ENCODE measurements at places on chromosomes 13 and 19. TPM values are rescaled to one million over a fixed set of nuclear protein-coding genes. Genes with fewer than 3 reads are reported as not detected.

Gene FAM216B
- total RNA-seq = not detected

Gene ZNF71
- 10.3 TPM for total RNA-seq

Gene SLC35E1
- 69.1 TPM for total RNA-seq

Gene VSIG10L
- 2.3 TPM for total RNA-seq

Gene C2CD4C
- 3.1 TPM for total RNA-seq

Gene LSR
- 202 TPM for total RNA-seq

Gene GET3
- 82.1 TPM for total RNA-seq

Gene NBEA
- 13.6 TPM for total RNA-seq

Gene TMC4
- 40.2 TPM for total RNA-seq

GRCh38 chr13:100610391-100611347, 22.1 kb upstream of the GGACT start:
- no peak overlapping the region for H3K27ac ChIP-seq
- H3K27me3 ChIP-seq = no peaks in the 10 kb centered on the region
- no peak overlapping the region for H3K4me3 ChIP-seq
- DNase-seq = no peak
- H3K4me1 ChIP-seq = no peaks in the 10 kb centered on the region

DNA sequence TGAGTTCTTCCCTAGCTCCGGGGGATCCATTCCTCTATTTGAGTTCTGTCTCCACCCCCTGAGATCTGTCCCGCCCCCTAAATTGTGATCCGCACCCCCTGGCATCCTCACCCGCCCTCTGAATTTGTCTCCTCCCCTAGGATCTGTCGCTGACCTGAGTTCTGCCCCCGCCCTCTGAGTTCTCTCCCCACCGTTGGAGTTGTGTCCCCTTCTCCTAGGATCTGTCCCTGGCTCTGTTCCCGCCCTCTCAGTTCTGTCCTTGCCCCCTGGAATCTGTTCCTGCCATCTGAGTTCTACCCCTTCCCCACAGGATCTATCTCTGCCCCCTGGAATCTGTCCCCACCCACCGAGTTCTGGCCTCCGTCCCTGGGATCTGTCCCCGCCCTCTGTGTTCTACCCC, 1.0 kb upstream of the SLC17A7 start:
- peaks cover 15% of the 10 kb centered on the region for H3K27me3 ChIP-seq
- no peaks in the 10 kb centered on the region for H3K4me1 ChIP-seq
- H3K36me3 ChIP-seq = no peaks in the 10 kb centered on the region
- H3K27ac ChIP-seq = no peak overlapping the region

GRCh38 chr13:20416223-20416745, 109.4 kb downstream of the CRYL1 start:
- H3K36me3 ChIP-seq = no peaks in the 10 kb centered on the region
- no peak overlapping the region for H3K4me3 ChIP-seq
- no peak overlapping the region for H3K27ac ChIP-seq
- H3K27me3 ChIP-seq = no peaks in the 10 kb centered on the region
- H3K4me1 ChIP-seq = no peaks in the 10 kb centered on the region

- H3K27ac ChIP-seq = peak overlapping the region; percentile 83
- no peaks in the 10 kb centered on the region for H3K36me3 ChIP-seq
- no peaks in the 10 kb centered on the region for H3K4me1 ChIP-seq
- peak overlapping the region; percentile 86 for H3K4me3 ChIP-seq
Observed at GRCh38 chr19:12484011-12484370, 625 bp downstream of the ZNF709 start.

DNA sequence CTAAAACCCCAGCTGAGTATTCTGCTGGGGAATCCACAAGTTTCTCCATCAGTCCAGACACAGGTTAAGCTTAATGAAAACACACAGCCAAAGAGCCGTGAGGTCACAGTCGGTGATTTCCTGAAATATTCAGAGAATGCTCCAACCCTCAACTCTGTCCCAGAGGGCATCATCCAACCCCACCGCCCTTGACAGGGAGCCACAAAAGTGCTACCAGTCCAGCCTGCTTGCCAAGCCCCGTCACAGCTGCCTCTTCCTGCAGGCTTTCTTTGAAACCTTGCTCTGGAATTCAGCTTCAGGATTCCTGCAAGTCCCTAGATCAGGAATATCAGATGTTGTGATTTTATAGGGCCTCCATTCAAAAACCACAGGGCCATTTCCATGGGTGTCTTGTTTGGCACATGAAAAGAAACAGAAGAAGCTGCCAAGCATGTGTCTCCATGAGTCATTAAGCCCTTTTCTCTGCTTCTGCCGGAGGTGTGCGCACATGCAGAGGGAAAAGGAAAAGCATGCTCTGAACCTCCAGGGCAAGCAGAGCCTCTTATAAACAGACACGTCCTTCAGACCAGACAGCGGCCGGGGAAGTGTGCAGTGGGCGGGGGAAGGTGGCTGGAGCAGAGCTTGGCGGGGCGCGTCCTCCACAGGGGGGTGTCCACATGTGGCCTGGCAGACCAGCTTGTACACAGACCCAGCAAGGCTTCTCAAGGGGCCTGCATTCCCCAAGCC, 164.7 kb downstream of the KATNAL1 start:
- H3K27ac ChIP-seq = peak overlapping the region; percentile 51
- H3K36me3 ChIP-seq = no peaks in the 10 kb centered on the region
- no peaks in the 10 kb centered on the region for H3K4me1 ChIP-seq

- H3K36me3 ChIP-seq = no peaks in the 10 kb centered on the region
- no peak for DNase-seq
- no peaks in the 10 kb centered on the region for H3K4me1 ChIP-seq
- H3K27ac ChIP-seq = no peak overlapping the region
- no peaks in the 10 kb centered on the region for H3K27me3 ChIP-seq
- H3K4me3 ChIP-seq = no peak overlapping the region
Observed at GRCh38 chr13:101967781-101968180, 434.1 kb downstream of the FGF14 start.

- H3K27me3 ChIP-seq = no peaks in the 10 kb centered on the region
- no peak overlapping the region for H3K4me3 ChIP-seq
- H3K36me3 ChIP-seq = no peaks in the 10 kb centered on the region
Observed at GRCh38 chr13:105363261-105364190, 1171.9 kb downstream of the EFNB2 start.

GRCh38 chr19:7994114-7994513, 11.3 kb downstream of the ELAVL1 start:
- peaks cover 6% of the 10 kb centered on the region for H3K4me1 ChIP-seq
- no peak overlapping the region for H3K27ac ChIP-seq
- DNase-seq = no peak
- peaks cover 8% of the 10 kb centered on the region for H3K36me3 ChIP-seq

DNA sequence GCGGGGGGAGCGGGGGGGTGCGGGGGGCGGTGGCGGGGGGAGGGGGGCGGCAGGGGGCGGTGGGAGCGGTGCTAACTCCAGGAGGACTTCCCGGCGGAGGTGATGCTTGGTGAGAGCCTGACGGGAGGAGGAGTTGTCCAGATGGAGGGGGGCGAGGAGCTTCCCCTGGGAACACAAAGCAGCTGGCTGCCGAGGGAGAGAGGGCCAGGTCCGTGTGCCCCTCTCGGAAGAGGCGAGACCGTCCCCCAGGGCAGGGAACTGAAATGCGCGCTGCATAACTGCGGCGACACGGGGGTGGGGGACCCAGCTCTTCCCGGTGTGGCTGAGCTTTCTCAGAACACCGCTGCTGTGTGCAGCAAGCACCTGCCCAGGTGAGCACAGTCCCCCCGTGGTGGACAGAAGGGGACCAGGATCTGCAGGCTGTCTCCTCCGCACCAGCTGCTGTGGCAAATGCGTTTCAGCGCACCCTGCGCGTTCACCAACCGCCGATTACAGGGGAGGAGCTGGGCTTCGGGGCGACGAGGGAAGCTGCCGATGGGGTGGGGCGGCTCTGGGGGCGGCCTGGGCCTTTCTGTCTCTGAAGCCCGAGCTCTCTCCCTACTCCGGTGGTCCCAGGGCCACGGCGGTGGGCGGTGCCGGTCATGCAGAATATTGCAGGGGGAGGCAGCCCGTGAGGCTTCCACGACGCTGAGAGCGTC, 54.7 kb upstream of the F7 start:
- no peaks in the 10 kb centered on the region for H3K4me1 ChIP-seq
- H3K27me3 ChIP-seq = no peaks in the 10 kb centered on the region
- DNase-seq = no peak
- no peaks in the 10 kb centered on the region for H3K36me3 ChIP-seq
- no peak overlapping the region for H3K4me3 ChIP-seq

DNA sequence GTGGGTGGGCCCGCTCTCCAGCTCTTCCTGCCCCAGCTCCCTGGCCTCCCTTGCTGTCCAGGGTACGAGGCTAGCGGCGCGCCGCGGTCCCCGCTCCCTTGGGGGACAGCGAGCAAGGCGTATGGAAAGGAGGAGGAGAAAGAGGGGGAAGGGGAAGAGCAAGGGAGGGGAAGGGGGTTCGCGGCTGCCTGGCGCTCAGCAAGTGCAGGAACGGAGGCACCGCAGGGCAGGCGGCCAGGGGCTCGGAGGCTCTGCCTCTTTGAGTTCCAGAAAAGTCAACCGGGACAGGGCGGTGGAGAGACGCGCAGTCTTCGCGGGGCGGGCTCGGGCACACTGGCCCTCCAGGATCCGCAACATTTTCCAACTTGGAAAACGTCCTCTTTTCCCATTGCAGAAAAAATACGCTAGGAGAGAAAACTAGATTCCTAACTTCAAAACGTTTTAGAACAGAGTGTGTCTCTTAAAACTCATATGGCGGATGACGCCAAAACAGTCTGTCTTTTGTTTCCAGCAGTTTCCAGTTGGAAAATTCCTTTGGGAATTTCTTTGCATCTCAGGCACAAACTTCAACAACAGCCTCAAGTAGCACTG, 23.1 kb upstream of the TNFRSF19 start:
- H3K36me3 ChIP-seq = no peaks in the 10 kb centered on the region
- H3K27me3 ChIP-seq = no peaks in the 10 kb centered on the region
- peak overlapping the region; percentile 73 for H3K27ac ChIP-seq
- peak; percentile 19 for DNase-seq
- peak overlapping the region; percentile 40 for H3K4me3 ChIP-seq
- no peaks in the 10 kb centered on the region for H3K4me1 ChIP-seq

DNA sequence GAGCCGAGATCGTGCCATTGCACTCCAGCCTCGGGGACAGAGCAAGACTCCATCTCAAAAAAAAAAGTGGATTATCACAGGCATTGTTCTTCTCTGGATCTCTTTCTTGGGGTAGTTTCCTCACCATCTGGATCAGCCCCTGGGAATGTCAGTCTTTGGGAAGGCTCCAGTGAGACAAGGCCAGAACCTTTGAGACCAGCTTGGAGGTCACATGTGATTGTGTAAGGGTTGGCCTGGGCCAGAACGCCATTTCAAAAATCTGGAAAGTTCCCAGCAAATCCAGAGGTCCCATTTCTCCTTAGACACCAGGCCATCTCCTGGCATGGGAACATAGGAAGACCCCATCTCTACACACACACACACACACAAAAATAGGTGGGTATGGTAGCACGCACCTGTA, 14.2 kb upstream of the ANGPTL8 start:
- no peaks in the 10 kb centered on the region for H3K27me3 ChIP-seq
- H3K4me1 ChIP-seq = no peaks in the 10 kb centered on the region
- H3K27ac ChIP-seq = no peak overlapping the region
- no peak overlapping the region for H3K4me3 ChIP-seq
- DNase-seq = no peak

- H3K36me3 ChIP-seq = no peaks in the 10 kb centered on the region
- no peaks in the 10 kb centered on the region for H3K4me1 ChIP-seq
- no peak for DNase-seq
- peaks cover 22% of the 10 kb centered on the region for H3K27me3 ChIP-seq
- H3K27ac ChIP-seq = no peak overlapping the region
- no peak overlapping the region for H3K4me3 ChIP-seq
Observed at GRCh38 chr13:101916775-101917474, 464.4 kb downstream of the ITGBL1 start.

GRCh38 chr13:46379611-46380010, 7.4 kb downstream of the RUBCNL start:
- H3K4me3 ChIP-seq = no peak overlapping the region
- H3K4me1 ChIP-seq = no peaks in the 10 kb centered on the region
- no peaks in the 10 kb centered on the region for H3K27me3 ChIP-seq
- no peak overlapping the region for H3K27ac ChIP-seq

- DNase-seq = no peak
- peaks cover 12% of the 10 kb centered on the region for H3K4me1 ChIP-seq
- no peaks in the 10 kb centered on the region for H3K36me3 ChIP-seq
Observed at GRCh38 chr19:49874503-49875157, 2.5 kb downstream of the AKT1S1 start.

- H3K4me1 ChIP-seq = no peaks in the 10 kb centered on the region
- H3K27me3 ChIP-seq = peaks cover 9% of the 10 kb centered on the region
- H3K27ac ChIP-seq = no peak overlapping the region
- H3K36me3 ChIP-seq = no peaks in the 10 kb centered on the region
Observed at GRCh38 chr13:21674490-21675009, 3.7 kb downstream of the FGF9 start.

DNA sequence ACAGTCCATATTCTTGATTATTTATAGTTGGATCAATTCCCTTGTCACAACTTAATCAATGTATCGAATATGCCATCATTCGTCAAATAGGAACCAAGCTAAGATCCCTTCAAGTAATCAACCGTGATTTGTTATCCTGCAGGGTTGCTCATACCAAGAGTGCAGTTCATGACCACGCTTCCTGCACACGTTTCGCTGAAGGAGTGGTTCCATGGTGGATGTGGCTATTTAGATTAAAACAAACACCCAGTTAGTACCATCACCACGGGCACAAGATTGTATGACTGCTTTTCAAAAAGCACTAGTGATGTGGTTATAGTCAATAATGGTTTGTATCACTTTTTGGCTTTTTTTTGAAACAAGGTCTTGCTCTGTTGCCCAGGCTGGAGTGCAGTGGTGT, 41.1 kb upstream of the CCNE1 start:
- no peaks in the 10 kb centered on the region for H3K36me3 ChIP-seq
- DNase-seq = no peak
- H3K4me3 ChIP-seq = no peak overlapping the region
- H3K4me1 ChIP-seq = no peaks in the 10 kb centered on the region
- no peaks in the 10 kb centered on the region for H3K27me3 ChIP-seq
- H3K27ac ChIP-seq = no peak overlapping the region

- no peaks in the 10 kb centered on the region for H3K36me3 ChIP-seq
- no peaks in the 10 kb centered on the region for H3K27me3 ChIP-seq
- no peak overlapping the region for H3K27ac ChIP-seq
- no peak overlapping the region for H3K4me3 ChIP-seq
- no peak for DNase-seq
Observed at GRCh38 chr13:28628241-28628640, 30.7 kb upstream of the POMP start.

DNA sequence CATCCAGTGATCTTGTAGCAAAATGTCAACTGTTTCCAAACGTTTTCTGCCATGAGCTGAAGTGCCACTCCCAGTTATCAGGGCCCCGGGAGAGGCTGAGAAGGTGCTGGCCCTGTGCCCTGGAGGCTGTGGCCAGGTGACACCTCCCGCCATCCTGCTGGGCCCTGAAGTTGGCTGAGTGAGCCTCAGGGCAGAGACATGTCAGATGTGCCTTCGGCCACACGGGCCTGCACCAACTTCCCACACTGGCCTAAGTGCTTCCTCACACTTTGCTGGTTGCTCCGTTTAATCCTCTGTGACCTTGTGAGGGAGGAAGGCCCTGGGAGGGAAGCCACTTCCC, 4.8 kb downstream of the ADPRHL1 start:
- H3K4me1 ChIP-seq = no peaks in the 10 kb centered on the region
- no peaks in the 10 kb centered on the region for H3K27me3 ChIP-seq
- H3K27ac ChIP-seq = no peak overlapping the region
- no peak overlapping the region for H3K4me3 ChIP-seq
- no peaks in the 10 kb centered on the region for H3K36me3 ChIP-seq
- DNase-seq = no peak

- H3K36me3 ChIP-seq = no peaks in the 10 kb centered on the region
- no peak for DNase-seq
Observed at GRCh38 chr19:30373593-30373992, 1.4 kb downstream of the ZNF536 start.

- H3K36me3 ChIP-seq = no peaks in the 10 kb centered on the region
- H3K4me1 ChIP-seq = no peaks in the 10 kb centered on the region
- DNase-seq = no peak
- H3K27ac ChIP-seq = peak overlapping the region; percentile 96
- peak overlapping the region; percentile 80 for H3K4me3 ChIP-seq
Observed at GRCh38 chr19:33794683-33795369, 1.8 kb upstream of the KCTD15 start.
